ENCODE measurements at places on chromosomes 13 and 19.

GRCh38 chr19:38494379-38494778 is 60.9 kb downstream of the RYR1 start:
- no peak for DNase-seq

DNA sequence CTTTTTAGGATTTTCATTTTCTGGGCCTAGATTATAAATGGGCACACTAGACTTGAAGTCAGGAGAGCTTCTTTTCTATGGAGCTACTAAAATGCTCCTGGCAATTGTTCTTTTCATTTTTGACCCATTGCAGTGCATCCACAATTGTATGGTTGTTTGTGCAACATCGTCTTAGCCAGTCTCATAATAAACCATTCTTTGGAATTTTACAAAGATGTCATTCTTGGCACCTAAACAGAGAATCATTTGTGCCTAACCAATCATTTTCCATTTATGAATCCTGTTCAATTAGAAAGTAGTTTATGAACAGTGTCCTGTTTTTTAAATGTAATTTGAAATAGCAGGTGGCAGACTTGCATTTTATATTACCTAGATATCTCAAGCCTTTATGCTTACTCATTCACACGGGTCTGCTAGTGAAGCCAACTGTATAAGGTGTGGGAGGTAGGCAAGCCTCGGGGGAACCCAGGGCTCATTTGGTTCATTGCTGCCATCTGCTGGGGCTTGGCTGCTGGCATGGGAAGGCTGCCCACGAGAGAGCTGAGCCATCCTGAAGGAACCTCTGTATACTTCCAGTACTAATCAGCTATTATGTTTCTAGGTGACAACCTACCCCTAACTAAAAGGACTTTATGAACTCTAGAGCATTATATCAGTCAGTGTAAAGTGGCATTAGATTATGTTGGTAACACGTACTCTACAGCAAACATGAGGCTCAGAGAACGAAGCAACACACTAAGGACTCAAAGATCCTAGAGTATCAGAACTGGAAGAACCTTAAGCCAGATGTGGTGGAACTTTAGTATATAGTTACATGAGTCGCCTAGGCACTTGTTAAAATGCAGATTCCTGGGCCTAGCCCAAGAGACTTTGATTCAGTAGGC is 60.0 kb downstream of the TPT1 start:
- DNase-seq, result peak; percentile 77

GRCh38 chr13:20457670-20458069 is 68.0 kb downstream of the CRYL1 start:
- no peak for DNase-seq

GRCh38 chr13:20370815-20371421 is 138.8 kb upstream of the GJB6 start:
- no peak for DNase-seq

DNA sequence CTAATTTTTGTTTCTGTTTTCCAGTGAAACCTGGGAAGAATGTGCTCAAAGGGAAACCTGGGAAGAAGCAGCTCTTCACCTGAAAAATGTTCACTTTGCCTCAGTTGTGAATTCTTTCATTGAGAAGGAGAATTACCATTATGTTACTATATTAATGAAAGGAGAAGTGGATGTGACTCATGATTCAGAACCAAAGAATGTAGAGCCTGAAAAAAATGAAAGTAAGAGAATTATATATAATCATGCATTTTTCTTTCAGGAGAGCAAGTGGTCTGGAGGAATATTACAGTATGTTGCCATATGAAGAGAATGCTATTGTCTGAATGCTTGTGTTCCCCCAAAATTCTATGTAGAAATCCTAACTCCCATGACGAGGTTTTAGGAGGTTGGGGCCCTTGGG is 3.4 kb downstream of the NUDT15 start:
- DNase-seq, result no peak

DNA sequence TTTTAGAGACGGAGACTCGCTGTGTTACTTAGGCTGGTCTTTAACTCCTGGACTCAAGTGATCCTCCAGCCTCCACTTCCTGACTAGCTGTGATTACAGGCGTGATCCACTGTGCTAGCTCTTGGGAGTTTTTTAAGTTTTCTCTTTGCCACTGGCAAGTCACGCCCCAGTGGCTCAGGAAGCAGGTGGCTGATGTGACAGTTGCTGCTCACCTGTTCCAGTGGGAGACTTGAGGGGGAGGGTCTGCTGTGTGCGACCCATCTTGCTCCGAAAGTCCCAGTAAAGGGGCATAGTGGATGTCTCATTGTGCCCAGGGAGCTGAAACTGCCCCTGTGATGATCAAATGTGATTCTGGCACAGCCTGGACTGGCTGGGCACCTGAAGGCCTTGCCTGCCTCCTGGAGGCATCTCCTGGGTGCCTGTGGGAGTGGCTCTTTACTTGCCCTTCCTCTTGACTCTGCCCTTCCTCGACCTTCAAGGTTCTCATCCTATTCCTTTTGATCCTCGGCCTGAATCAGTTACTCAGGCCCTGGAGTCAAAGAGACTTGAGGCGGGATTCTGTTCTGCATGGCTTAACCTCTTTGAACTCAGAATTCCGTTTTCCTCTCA is 7.8 kb downstream of the SMARCA4 start:
- DNase-seq, result no peak

GRCh38 chr13:93758575-93758974 is 532.0 kb downstream of the GPC6 start:
- no peak for DNase-seq

DNA sequence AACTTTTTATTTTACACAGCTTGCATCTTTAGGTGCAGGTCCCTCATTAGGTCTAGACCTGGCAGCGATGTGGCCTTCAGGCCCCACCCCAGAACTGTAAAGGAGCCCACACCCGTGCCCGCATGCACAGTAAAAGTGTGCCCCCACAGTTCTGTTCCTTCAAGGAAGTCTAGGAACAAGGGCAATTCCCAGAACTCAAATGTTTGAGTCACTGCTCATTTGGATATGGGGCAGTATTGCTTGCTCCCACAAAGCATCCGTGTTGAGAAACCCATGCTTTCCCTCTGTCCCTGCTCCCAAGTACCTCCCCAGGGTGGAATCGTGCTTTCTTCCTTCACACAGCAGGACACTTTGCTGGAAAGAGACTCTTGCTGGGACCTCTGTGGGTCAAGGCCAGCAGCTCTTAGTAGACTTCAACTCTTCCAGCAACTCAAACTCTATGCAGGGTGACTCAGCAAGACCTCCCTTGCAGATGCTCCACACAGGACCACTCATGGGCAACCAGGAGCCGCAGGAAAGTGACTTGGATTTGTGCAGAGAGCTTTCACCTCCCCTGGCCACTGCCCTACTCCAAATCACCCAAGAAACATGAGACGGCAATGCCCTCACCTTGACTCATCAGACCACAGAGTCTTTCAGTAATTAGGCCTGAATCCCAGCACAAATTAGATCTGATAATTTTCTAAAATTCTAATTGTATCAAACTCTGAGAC is 12.3 kb downstream of the SLC7A1 start:
- no peak for DNase-seq

GRCh38 chr13:70795484-70795883 is 687.2 kb upstream of the KLHL1 start:
- DNase-seq, result no peak

DNA sequence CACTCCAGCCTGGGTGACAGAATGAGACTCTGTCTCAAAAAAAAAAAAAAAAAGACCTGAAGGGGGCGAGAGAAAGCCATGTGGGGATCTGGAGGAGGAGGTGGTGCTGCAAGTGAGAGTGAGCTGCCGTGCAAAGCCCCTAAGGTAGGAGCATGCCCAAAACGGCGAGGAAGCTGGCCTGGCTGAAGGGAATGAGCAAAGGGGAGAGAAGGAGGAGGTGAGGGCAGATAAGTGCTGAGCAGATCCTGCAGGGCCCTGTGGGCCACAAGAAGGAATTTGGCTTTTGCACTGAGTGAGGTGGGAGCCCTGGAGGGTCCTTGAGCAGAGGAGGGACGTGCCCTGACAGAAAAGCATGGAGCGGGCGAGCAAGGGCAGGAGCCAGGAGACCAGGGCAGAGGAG is 19.4 kb upstream of the ADGRE5 start:
- DNase-seq, result no peak

DNA sequence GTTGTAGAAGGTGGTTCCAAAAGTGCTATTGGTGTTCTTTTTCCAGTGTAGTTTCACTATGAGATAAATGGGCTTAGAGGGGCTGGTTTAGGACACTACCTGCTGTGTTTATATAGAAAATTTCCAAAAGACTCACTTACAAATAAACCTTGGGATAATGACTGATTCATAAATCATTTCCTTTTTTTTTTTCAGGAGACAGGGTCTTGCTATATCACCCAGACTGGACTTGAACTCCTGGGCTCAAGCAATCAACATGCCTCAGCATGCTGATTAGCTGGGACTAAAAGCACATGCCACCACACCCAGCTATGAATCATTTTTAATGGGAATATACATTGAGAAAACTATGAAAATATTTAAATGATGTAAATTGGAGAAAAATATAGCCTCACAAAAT is 376.6 kb downstream of the PCDH9 start:
- DNase-seq, result no peak

DNA sequence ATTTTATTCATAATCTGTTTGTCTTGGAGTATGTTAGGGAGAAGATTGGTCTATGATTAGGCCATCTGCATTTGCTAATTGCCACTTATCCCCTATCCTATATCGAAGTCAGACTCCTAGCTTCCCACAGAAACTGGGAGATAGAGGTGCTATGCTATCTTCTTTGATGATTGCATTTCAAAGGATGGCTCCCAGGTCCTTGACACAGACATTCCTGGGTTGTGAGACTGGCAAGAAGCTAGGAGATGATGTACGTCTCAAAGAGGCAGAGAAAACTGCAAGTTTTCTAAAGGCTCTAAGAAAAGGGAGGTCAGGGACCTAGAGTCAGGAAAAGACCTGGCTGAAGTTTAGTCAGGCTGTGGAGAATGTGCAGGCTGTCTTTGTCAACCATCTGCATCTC is 1251.9 kb downstream of the PCDH17 start:
- DNase-seq, result no peak

GRCh38 chr13:40974460-40975407 is 44.4 kb downstream of the ELF1 start:
- DNase-seq, result no peak

- DNase-seq, result no peak
Measured at GRCh38 chr19:58393725-58394033, 1.8 kb upstream of the RNF225 start.

DNA sequence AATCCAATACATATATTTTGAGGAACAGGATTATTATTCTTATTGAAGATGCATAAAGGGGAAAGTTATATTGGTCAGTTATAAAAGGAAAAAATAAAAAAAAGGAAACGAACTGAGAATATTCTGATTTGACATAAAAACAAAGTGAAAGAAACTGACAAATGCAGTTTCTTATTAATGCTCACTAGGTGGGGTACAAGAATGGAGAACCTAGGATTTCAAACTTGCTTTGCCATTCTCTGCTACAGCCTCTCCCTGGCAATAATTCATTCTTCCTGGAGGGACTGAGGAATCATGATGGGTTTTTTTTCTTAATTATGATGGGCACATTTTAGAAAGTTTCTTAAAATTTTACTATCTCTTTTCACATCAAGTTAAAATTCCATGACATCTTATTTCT is 154.9 kb downstream of the PCDH9 start:
- no peak for DNase-seq

Measured in NCI-H446 (cell line).